ENCODE measurements at places on chromosomes 7 and 10.

DNA sequence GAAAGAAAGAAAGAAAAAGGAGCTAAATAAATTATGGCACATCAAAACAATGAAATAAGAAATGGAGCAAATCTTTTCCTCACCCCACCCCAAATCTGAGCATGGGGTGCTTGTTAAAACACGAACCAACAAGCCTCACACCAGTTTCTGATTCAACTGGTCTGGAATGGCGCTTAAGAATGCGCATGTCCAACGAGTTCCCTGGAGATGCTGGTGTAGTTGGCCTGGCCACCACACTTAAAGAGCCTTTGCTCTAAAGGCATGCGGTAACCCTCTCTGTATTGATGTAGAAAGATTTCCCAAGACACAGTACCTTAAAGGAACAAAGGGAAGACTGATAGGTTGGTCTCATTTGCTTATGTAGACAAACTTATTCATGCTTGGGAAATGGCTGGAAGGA, 49.1 kb upstream of the STEAP1B start:
- no peak for DNase-seq

GRCh38 chr10:11082526-11082925, 64.9 kb downstream of the CELF2 start:
- DNase-seq: no peak

DNA sequence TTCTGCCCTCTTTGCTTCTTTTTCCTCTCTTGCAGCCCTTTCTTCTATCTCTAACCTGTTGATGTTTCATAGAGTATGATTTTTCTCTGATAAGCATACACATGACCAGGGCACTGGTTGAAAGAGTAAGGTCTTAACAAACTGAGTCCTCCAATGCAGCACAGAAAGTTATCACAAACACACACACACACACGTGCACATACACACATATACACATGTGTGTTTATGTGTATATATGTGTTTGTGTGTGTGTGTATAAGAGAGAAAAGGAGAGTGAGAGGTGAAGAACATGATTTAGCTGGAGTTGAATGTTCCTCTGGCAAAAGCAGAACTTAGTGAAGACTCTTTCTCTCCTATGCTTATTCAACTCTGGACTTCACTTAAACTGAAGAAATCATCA, 130.0 kb downstream of the KLF6 start:
- DNase-seq: no peak

DNA sequence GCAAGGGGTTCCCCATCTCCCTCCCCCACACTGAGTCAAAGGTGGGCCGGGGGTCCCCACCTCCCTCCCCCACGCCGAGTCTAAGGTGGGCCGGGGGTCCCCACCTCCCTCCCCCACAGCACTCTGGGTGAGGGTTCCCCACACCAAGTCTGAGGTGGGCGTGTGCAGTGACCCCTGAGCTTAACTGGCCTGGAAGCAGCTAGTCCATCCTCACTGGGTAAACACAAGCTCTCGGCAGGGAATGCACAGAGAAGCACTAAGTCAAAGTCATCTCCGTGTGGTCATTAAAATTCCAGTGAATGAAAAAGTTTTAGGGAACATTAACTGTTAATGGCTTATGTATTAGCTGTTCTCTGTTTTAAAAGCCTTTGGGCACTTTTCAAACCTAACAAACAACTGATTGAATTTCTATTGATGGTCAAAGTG, 43.7 kb upstream of the PRKAR1B start:
- DNase-seq: no peak

GRCh38 chr10:23171232-23171876, 20.8 kb upstream of the PTF1A start:
- DNase-seq: peak; percentile 37

- no peak for DNase-seq
Observed at GRCh38 chr10:44281089-44281613, 103.7 kb downstream of the CXCL12 start.

- no peak for DNase-seq
Observed at GRCh38 chr10:76299501-76299900, 868.1 kb downstream of the LRMDA start.

Measured in ELR (cell line).